Psoas muscle (tissue), 8 donors: ENCODE measurements at places on chromosomes 16 and 17. TPM values are rescaled to one million over a fixed set of nuclear protein-coding genes. Genes with fewer than 3 reads are reported as not detected.

DNA sequence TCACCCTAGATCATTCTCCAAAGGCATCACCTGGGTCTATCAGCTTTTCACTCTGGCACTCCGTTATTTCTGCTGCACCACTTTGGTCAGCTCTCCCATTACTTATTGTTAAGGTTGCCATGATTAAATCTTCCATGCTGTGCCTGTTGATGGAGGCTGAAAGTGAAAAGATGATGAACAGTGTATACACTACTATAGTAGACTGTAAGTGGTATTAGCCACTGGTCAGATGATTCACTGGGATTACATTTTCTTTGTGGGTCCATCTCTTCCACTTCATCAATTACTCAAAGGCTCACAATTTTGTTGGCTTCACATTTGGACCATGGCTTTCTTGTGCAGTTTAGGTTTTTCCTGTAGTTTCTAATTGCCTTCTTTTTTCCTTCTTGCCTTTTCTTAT lies 15.9 kb upstream of the LGALS9 start:
- DNase-seq: no peak

DNA sequence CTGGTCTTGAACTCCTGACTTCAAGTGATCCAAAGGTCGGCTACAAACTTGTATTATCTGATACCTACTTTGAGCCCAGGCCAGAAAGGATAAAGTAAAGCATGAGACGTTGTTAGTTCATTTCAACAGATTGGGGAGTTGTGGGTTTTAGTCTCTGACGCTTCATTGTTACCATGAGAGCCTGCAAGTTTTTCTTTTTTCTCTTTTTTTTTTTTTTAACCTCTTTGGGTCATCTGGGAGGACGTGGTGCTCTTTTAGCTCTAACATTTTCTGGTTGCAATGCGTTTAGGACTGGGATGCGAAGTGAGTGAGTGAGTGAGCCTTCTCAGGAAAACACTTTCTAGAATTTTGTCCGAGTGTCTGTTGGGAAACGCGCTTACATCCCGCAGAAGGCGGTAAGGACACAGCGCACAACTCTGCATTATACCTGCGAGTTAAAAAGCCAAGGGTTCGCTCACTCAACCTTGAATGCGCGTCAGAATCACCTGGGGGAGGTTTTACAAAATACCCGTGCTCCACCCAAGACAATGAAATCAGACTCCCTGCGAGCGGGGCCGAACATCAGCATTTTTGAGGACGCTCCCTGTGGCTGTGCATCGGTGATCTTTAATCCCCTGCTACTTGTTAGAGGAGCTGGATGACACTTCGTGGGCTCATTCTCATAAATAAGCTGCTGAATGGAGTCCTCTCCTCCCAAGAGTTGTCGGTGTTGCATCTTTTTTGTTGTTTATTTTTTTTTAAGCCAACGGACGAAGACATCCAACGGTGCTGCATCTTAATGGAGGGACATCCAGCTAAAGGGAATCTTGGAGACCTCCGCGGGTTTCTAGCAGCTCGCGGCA lies 629 bp upstream of the RNF135 start:
- no peak for DNase-seq

- no peak for DNase-seq
Observed at GRCh38 chr16:66490774-66491715, 58.9 kb downstream of the TK2 start.

DNA sequence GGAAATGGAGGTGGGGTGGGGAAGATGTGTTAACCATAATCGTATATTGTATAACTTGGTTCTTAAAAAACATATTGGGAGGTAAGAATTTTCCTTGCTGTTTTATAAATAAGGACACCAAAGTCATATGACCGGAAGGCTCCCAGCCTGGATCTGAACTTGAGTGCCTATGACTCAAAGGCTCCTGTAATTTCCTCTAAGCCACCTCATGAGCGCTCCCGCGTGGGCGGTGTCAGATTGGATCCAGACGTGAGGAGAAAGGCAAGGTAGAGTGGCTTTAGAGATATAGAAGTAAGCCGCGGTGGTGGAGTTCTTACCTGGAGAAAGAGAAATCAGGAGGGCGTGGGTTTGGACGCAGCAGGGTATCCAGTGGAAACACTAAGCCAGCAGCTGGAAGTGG lies 196.2 kb upstream of the NLRP1 start:
- no peak for DNase-seq

DNA sequence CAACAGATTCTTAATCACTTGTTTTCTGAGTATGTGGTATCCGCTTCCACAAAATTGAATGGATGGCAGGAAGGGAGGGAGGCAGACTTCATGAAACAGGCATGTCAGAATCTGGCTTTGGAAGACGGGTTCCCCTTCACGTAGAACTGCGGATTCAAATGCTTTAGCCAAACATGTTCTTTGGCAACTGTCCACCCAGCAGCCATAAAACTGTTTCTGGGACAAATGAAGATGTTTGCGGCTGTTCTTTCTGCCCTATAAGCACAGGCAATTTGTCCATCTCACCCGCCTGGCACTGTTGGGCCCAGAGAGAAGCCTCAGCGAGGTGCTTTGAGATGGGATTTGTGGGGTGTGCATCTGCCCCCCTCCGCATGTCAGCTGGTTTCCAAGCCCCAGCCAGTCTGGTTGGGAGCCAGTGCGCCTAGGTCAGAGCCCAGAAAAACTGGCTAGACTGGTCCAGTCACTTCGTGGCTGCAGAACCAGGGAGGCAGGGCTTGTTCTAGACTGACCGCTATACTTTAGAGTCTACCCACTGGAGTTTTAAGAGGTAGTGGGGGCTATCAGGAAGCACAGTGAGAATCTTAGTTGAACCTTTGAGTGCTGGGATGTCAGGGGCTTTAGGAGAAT lies 6.3 kb downstream of the CRHR1 start:
- DNase-seq: no peak

GRCh38 chr16:53651357-53651756 lies 52.3 kb downstream of the RPGRIP1L start:
- no peak for DNase-seq

- no peak for DNase-seq
Observed at GRCh38 chr17:30312226-30312625, 20.5 kb upstream of the BLMH start.

DNA sequence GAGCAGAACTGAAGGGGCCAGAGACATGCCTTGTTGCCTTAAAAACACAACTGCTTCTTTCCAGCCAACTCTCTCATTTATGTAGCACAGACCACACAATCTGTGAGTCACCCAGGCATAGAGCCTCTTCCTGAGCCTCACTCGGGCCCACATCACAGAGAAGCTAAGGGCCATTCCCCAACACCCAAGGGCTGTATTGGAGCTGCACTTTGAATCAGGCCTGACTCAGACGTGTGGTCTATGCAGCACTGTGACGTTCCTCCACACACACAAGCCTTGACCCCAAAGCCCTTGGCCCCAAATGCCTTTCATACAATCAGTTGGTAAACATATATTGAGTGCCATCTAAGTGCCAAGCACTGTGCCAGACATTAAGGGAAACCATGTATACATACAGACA lies 308.9 kb upstream of the DYNLRB2 start:
- DNase-seq: no peak

The KRTAP4-9 gene
- total RNA-seq: not detected

The TBX21 gene
- total RNA-seq: 0.36 TPM

The CCL14 gene
- total RNA-seq: 12.7 TPM

The HNF1B gene
- total RNA-seq: not detected

The TBC1D3E gene
- total RNA-seq: not detected

The TBC1D26 gene
- total RNA-seq: not detected

The ZNF423 gene
- 14.4 TPM for total RNA-seq

The KRT33A gene
- total RNA-seq: not detected

The FOXF1 gene
- total RNA-seq: not detected

The KRT24 gene
- not detected for total RNA-seq

The PRAC2 gene
- total RNA-seq: not detected

The PPP1R1B gene
- 0.42 TPM for total RNA-seq

The TEKT1 gene
- not detected for total RNA-seq
